Upper lobe of right lung (tissue), 1 donor: ENCODE measurements at places on chromosomes 7 and 10. TPM values are rescaled to one million over a fixed set of nuclear protein-coding genes. Genes with fewer than 3 reads are reported as not detected.

DNA sequence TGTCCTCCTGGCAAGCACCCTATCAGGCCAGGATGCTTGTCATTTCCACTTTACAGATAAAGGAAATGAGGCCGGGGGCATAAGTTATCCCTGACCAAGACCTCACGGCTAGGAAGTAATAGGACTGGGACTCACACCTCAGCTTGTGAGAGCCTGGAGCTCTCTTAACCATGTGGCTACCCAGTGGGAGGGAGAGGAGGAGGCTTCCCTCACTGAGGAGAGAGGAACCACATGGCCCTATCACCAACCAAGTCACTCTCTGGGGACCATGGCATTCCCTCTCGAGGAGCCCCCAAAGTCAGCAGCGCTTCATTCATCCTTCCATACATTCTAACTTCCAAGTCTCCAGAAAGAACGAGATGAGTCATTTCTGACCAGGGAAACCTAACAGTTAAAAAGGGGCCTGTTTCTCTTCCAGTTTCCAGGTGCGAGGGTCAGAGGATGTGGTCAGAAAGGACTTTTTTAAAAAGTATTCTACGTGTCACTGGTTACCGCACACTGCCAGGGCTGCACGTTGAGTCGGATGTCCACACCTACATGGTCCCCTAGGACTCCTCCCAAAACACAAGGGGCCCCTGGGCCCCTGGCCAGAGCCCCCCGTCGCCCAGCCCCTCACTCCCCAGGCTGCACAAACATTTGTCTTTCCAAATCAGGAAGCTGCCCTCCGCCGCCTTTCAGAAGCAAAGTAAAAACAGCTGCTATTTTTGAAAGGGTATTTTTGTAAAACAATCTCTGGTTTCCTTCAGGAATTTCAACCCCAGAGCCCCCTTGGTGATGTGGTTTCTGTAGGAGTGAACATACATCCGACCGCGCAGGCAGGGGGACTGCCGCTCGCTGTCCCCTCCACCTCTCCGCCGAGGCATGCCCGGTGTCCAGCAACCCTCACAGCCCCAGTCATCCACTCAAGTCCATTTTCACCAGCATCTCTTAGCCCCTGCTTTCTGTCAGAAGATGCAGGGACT, 128.2 kb upstream of the CHST15 start:
- no peak for DNase-seq

GRCh38 chr10:52353205-52353604, 39.1 kb downstream of the DKK1 start:
- DNase-seq = no peak

DNA sequence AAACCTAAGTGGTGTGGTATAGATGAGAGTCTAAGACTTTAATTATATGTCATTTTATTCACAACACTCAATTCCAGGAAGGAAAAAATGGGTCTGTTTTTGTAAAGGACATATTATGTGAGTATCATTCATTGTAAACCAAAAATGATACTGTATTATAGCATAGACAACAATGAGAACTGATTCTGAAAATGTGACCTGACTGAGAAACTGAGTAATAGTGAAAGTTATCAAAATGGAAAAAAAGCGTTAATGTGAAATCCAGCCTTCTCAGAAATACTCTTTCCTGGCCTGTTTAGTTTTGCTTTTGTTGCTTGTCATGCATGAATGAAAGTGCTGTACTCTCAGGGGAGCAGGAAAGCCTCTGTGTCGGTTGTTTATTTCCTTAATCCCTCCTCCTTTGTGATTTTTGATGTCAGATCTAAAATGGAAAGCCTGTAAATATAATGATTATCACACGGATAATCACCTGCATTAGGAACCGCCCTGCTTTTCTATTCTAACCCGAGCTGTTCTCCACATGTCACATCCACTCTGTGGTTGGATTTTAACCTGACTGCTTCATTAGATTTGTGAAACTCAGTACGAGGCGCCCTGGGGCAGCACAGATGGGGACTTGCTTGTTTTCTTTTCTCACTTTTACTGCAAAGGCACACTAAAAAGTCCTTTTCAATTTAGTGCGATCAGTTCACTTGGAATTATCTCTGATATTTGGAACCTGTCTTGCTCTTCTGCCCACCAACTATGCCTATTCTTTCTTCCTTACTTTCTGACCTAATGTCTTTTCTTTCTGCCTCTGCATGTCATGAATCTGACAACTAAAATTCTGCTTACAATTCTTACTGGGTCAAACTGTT, 240.9 kb upstream of the KAT6B start:
- DNase-seq = no peak

Gene SCIN
- total RNA-seq = 14.3 TPM

Gene HOXA6
- 6.5 TPM for total RNA-seq

Gene GSAP
- total RNA-seq = 64.9 TPM

DNA sequence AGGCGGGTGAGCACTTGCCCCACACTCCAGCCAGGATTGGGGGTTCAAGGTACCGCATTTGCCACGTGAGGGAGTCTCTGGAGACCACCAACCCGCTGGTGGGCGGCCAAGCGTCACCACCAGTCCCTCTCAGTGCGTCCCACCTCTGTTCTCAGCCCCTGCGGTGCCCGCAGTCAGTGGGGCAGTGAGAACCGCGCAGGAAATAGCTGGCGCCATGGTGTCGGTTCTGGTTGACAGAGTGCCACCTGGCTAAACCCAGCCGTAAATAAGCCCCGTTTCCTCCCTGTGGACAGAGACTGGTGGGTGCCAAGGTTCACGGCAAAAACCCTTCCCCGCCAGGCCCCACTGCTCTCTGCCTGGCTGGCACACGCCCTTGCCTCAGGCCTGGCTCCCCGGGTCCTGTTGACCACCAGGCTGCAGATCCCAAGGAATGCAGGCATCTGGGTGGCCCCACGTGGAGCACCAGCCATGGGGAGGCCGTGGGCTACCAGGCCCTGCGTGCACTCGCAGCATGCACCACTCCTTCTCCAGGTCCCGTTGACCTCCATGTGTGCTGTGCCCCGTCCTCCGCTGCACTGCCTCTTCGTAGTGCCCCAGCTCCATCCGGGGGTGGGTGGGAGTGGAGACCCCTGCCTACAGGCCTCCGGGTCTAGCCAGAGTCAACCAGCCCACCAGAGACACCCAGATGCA, 140.0 kb downstream of the LHPP start:
- DNase-seq = no peak

- DNase-seq = no peak
Observed at GRCh38 chr10:60564475-60564874, 174.8 kb upstream of the ANK3 start.

DNA sequence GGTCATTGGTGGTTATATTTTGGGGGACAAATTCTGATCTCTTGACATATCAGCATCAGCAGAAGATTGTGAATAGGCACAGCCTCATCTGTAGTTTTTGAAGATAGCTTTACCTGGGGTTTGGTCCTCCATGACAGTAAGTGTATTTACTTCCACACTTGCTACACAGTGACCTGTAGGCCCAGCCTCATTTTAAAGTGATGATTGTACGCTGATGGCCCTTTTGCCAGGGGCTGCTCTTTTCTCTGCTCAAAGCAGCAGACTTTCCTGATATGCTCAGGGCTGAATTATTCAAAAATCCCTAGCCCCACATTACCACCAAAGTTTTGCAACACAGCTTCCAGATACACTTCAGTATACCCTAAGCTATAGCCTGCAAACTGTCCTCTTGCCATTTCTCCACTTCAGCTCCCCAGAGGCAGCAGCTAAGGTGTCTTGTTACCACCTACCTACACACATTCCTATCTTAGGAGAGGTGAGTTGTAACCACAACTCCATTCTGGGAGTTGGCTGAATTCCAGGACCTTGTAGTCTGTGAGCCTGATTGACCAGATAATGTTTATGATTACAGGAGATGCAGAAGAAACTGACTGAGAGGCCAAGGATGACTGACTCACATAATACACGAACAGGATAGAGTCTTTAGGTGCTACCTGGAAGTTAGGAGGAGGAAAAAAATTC, 6.0 kb downstream of the ASB4 start:
- no peak for DNase-seq

Gene RFC2
- 16.3 TPM for total RNA-seq

GRCh38 chr7:48976253-48976652, 51.9 kb downstream of the CDC14C start:
- DNase-seq = no peak

DNA sequence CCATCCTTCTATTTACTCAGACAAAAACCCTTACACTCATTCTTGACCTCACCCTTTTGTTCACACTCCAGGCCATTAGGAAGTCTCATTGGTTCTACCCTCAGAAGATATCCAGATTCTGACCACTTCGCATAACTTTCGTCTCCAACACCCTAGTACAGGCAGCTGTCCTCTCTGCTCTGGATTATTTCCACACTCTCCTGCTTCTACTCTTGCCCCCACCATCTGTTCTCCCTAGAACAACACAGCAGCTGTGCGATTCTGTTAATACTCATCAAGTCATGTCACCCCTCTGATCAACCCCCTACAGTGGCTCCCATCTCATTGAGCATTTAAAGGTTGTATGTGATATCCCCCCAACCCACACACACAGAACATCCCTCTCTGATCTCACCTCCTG, 15.5 kb upstream of the TRIL start:
- DNase-seq = no peak

DNA sequence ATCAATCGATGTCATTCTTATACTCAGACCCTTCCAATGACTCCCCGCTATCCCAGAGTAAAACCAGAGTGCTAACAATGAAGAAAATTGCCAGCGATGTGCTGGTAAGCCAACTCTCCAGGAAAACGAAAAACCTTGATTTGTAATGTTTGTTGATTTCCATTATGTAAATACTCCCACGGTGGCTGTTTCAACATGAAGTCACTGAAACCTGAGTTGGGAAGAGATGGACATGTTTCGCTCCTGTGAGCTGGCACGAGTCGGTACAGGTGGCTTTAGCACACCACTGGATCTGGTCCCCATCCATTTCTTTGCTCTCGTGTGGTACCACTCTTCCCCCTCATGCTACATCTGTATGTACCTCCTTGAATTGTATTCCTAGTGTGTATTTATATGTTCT, 52.9 kb downstream of the AP3M1 start:
- no peak for DNase-seq

DNA sequence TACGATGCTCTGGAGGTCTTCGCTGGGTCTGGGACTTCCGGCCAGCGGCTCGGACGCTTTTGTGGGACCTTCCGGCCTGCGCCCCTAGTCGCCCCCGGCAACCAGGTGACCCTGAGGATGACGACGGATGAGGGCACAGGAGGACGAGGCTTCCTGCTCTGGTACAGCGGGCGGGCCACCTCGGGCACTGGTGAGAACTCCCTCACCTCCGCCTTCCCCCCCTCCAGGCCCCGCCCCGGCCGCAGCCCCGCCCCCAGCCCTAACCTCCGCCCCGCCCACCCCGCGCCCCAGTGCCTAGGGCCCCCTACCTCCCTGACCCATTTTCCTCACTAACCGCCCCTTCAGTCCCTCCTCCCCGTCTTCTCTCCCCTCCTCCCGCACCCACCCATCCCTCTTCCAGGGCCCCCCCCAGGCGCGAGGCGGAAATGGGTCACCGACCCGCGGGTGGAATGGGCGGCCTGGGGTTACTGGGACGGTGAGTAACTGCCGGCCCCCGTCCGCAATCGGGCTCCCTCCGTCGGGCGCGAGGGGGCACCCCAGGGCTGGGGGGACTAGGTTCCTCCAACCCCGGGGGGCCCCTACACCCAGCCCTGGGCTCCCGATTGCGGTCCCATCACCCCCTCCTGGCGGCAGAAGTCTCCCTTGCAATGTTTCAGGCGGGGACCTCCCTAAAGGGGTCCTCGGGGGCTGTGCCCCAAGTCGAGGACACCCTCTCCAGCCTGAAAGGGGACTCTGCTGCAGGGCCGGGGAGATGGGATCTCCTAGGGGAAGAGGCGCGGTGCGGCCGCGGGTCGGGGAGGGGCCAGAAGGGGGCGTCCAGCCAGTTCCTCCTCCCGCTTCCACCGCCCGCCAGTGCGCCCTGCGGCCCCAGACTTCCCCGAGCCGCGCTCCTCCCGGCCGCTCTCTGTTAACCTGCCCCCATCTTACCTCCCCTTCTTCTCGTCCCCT, 2.1 kb downstream of the PCOLCE start:
- DNase-seq = peak; percentile 90
